ENCODE measurements at places on chromosomes 2 and 18. TPM values are rescaled to one million over a fixed set of nuclear protein-coding genes. Genes with fewer than 3 reads are reported as not detected.

- ATAC-seq = no peak
Measured at GRCh38 chr18:26544451-26544850, 3.9 kb downstream of the KCTD1 start.

- peak; percentile 93 for ATAC-seq
Measured at GRCh38 chr2:202238234-202239197, at the start of gene SUMO1. SUMO1 (minus strand) TSS chr2:202238597; CDS start chr2:202238451, 146 bp downstream.

The CCDC141 gene
- total RNA-seq = 0.28 TPM

DNA sequence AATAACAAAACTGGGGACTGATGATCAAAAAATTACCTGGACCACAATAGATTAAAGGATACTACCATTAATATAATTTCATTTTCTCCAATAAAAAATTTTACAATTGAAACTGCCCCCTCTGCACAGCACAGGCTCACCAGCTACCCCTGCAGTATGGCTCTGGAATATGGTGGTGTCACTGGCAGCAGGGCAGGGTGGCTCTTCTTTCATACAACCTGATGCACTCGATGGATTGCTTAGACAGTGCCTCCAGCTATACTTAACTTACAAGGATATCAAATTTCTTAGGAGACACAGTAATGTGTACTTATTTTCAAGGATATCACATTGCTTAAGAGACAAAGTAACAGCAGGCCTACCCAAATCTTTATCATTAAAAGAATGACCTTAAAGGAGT lies 124.0 kb downstream of the PRELID3A start:
- ATAC-seq = no peak

DNA sequence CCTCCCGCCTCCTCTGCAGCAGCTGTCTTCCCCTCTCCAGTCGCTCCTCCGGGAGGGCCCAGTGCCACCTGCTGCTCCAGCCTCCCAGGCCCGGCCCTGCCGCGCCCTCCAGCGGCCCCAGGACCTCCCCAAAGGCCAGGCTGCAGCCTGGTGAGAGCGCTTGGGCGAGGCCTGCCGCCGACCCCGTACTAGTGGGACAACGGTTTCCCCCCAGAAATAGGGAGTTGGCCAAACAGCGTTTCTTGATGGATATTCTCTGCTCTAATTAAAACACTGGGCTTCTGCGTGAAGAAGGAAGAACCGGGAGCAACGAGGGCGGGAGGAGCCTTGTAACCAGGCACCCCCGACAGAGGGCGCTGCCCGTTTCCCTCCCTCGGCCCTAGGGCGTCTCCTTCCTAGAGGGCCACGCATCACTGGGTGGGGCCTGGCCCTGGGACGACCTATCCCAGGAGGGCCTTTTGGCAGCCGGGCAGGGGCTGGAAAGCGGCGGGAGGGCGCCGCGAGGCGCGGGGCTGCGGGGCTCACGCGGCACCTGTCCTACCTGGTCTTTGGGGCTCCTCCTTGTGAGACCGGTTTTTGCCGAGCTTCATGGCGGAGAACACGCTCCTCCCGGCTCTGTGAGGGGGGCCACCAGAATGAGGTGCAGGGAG lies 25.4 kb upstream of the OTOF start:
- ATAC-seq = peak; percentile 95

- no peak for ATAC-seq
Measured at GRCh38 chr2:191565647-191566198, 112.2 kb upstream of the NABP1 start.

DNA sequence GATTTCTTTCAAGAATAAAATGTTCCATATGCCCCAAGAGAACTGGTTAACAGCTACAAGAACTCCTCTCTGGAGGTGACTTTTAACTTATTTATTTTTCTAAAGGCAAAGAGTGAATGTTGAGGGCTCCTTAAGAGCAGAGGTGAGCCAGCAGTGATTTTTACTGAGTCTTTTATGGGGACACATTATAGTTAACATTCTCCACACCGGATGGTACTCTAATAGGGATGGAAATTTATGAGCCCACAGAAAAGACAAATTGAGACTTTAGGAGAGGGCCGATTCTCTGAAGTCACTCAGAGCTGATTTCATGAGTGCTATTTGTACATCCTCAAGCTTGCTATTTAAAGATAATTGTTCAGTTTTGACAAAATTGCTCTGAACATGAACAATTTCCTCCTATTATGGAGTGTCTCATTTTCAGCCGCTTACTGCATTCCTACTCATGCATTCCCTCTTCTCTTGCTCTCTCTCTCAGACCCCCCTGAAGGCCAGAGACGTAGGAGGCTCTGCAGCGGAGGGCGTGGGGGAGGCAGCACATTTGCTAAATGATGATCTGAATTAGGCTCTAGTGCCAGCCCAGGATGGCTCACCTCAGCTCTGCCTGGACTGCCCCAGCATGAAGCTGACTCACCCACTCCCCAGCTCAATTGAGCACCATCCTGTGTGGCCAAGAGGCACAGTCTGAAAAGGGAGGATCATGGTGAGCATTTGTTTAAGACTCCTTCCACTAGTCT lies 5.9 kb upstream of the RPL37A start:
- ATAC-seq = peak; percentile 80

The SERPINB12 gene
- total RNA-seq = 0.60 TPM

DNA sequence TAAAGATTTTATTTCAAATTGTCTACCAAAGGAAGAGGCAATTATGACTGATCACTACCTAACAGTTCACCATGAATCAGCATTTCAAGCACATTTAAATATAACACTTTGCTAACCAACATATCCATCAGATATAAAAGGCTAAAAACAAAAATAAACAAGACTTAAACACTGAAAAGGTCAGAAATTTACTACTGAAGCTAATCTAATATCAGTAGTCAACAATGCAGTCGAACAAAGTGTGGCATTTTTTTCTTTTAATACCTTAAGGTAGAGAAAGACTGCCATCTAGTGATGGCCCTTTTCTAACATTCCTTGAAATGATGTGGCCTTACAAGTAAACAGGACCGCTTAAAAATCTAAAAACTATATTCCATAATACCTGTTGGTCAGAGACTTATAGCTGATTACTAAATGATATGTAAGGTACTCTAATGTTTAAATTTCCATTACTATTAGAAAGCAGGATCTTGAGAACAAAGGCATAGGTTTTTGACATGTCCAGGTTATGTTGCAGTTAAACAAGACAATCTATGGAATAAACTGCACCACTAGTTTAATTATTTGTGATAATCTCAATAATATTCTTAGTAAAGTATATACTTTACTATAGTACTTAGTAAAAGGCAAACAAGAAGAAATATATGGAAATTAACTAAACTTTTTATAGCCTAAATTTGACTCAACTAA lies 80.0 kb downstream of the EXOC6B start:
- peak; percentile 48 for ATAC-seq

The LIMS4 gene
- total RNA-seq = 0.20 TPM

The SERPINB13 gene
- total RNA-seq = 281 TPM

The VIT gene
- 2.6 TPM for total RNA-seq

- no peak for ATAC-seq
Measured at GRCh38 chr2:30367232-30368070, 79.6 kb upstream of the LCLAT1 start.

DNA sequence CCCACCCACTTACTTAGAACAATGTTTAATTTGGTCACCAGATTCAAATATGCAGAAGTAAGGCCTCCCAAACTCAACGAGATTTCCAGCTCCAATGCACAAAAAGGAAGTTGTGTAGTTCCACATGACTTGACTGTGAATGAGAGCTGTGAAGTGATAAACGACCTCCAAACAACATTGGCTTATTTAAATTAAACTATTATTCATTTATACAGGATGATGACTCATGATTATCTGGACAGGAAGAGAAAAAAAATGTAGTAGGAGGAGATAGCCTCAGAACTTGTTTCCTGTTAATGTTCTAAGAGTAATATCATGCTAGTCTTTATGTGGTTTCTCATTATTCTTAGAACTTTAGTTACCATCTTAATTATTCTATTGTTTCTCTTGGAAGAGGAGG lies 237.3 kb downstream of the C1D start:
- no peak for ATAC-seq

DNA sequence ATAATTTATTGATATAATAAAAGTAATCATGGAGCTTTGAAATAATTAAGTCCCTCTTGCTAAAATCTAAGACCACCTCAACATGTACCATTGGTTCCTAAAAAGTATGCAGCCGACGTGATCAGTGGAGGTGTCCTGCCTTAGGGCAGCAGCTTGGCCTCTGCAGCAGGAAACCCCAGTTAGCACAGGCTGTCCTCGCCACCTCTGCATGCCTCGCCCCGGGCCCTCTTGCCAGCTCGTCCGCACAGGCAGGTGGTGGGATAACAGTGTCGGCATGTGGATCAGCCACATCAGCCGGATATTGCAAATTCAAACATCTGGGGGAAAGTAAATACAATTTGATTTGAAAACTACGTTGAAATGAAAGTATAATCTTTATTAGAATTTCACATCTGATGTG lies 22.9 kb downstream of the COA5 start:
- no peak for ATAC-seq

GRCh38 chr2:215899141-215900074 lies 113.9 kb downstream of the MREG start:
- ATAC-seq = no peak

DNA sequence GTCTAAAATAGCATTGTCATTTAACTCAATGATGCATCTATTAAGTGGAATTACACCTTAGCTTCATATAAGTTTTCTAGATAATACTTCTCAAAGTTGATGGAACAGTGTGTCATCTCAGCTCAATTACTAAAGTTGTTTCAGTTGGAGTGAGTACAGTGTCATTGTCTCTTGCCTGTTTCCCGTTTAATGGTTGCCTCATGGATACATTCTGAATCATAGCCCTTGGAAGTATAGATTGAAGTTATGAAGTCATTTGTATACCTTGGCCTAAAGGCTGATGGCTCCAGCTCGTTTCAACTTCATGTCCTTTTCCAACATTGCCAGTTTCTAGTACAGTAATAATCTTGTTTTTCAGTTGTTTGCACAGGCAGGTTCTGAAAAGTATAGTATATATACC lies 130.5 kb upstream of the NOSTRIN start:
- peak; percentile 47 for ATAC-seq

DNA sequence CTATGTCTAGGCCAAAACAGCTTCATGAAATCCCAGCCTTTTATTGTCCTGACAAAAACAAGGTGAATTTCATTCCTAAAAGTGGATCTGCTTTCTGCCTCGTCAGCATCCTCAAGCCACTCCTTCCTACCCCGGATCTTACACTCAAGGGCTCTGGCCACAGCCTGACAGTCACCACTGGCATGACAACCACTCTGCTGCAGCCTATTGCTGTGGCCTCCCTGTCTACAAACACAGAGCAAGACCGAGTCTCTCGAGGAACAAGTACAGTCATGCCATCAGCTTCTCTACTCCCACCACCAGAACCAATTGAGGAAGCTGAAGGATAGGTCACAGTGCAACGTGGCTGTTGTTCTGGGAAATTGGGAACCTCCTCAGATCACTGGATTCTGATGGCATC lies 106.1 kb downstream of the ICA1L start:
- peak; percentile 43 for ATAC-seq

DNA sequence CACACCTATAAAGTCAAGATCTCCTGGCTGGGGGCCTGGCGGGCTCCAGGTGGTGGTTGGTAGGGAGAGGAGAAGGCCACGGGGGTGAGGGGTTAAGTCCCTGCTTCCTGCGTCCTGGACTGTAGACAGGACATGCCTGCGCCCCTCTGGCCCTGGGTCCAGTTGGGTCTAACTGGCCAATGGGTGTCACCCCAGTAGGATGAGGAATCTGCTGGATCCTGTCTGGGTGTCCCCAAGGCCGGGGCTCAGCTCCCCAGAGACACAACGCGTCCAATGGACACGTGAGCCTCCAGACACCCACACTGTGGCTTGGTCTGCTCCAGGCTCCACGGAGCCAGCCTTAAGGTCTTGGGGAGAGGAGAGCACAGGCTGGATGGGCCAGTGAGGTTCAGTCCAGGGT lies 19.6 kb downstream of the AQP12A start:
- peak; percentile 22 for ATAC-seq

The CREG2 gene
- 2.3 TPM for total RNA-seq

DNA sequence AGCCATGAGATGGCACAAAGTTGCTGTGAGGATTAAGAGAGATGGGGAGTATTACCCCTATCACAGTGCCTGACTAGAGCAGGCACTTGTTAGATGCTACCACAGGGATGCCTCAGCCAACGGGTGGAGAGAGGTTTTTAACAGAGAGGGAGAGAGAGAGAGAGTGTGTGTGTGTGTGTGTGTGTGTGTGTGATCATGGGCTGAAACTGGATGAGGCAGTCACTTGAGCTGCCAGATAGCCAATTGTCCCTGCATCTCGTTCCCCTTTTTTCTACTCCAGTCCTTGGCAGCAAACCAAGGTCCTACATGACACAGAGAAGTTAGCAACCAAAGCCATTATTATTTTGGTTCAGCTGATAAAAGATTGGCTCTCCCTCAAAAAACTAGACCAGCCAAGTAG lies 3.0 kb downstream of the CD8A start:
- ATAC-seq = no peak

The CFAP210 gene
- not detected for total RNA-seq

DNA sequence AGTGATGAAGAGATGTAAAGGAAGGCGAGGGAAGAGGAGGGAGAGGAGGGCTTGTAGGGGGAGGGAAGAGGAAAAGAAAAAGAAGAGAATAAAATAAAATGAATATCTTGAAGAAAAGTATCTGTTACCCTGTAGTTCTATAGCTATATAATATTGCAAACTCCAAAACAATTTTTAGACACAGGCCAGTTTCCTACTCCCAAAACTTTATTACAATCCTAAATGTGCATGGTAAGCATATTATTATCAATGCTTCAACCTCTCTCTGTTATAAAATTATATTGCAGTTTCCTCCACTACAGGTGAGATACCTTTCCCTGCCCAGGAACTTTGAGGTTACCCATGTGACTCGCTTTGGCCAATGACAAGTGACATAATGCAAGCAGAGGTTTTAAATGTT lies 1351.6 kb upstream of the NRXN1 start:
- ATAC-seq = no peak

GRCh38 chr2:195818526-195818925 lies 161.5 kb downstream of the SLC39A10 start:
- ATAC-seq = no peak

- ATAC-seq = no peak
Measured at GRCh38 chr2:110678457-110679336, 834 bp upstream of the BUB1 start.

DNA sequence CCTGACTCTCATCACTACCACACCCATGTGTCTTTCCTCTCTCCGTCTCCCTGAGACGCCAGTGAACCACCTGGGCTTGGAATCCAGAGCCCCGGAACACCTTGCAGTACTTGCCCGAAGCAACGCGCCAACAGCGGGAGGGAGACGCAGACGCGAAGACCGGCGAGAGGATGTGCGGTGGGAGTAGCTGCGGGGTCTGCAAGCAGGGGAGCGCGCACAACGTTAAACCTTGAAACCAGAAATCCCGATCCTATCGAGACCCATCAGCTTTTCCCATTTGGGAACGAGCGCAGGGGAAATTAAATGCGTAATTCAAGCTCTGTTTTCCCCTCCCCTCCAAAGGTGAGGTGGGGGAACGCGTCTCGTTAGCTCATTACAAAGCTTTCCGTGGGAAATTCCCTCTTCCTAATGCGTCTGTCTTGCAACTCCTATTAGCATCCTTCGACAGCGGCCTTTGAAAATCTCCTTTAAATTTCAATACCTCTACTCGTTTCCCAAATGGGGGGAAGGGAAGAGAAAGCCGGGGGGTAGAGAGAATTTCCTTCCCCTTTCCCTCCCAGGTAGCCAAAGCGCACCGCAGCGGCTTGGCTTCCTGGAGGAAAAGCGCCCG lies 421 bp upstream of the CNTNAP5 start:
- no peak for ATAC-seq
